ENCODE measurements at places on chromosomes 7 and 10. TPM values are rescaled to one million over a fixed set of nuclear protein-coding genes. Genes with fewer than 3 reads are reported as not detected.
A peak's percentile ranks its signal among the peaks of the same experiment; 100 is the strongest.

DNA sequence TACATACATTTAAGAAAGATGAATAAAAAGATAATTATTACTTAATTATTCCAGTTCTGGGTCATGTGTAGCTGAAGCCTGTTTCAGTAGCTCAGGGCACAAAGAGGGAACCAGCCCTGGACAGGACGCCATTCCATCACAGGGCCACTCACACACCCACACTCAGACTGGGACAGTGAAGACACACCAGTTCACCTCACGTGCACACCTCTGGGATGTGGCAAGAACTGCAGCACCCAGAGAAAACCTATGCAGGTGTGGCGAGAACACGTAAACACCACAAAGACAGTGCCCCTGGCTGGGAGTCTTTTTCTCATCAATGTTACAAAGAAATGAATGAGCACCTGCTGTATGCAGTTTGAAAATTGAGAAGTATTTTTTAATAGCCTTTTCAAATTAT lies 1.6 kb upstream of the IDI1 start:
- peak overlapping the region; percentile 99 for H3K4me3 ChIP-seq
- H3K27ac ChIP-seq: peak overlapping the region; percentile 96
- H3K36me3 ChIP-seq: peaks cover 23% of the 10 kb centered on the region
- peaks cover 39% of the 10 kb centered on the region for H3K4me1 ChIP-seq
- no peaks in the 10 kb centered on the region for H3K27me3 ChIP-seq
- no peak for DNase-seq

DNA sequence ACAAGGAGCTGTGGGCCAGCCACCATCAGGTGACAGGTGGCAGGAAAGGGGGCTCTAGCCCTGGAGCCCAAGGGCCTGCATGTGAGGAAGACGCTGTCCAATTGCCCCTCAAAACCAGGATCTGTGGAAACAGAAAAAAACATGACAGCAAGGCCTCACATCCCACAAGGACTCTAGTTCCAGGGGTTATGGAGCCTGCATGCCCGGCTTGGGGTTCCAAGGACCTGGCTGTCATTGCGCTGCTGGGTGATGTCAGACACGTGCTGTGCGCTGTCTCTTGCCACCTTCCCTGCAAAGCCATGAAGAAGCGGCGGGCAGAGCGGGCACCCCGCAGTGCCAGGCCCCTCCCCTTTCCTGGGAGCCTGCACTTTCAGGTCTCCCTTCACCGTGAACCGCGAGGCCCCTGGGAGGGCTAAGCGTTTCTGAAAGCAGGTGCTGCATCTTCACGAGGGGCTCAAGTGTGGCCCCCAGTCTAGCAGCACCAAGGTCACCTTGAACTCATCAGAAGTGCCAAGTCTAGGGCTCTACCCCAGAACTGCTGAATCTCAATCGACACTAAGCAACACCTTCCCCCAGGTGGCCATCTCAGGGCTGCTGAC lies 15.1 kb upstream of the CRYGN start:
- H3K27me3 ChIP-seq: peaks cover 13% of the 10 kb centered on the region
- no peak overlapping the region for H3K4me3 ChIP-seq
- no peak for DNase-seq
- no peaks in the 10 kb centered on the region for H3K36me3 ChIP-seq
- H3K27ac ChIP-seq: no peak overlapping the region

Gene SPDYE2
- not detected for total RNA-seq

DNA sequence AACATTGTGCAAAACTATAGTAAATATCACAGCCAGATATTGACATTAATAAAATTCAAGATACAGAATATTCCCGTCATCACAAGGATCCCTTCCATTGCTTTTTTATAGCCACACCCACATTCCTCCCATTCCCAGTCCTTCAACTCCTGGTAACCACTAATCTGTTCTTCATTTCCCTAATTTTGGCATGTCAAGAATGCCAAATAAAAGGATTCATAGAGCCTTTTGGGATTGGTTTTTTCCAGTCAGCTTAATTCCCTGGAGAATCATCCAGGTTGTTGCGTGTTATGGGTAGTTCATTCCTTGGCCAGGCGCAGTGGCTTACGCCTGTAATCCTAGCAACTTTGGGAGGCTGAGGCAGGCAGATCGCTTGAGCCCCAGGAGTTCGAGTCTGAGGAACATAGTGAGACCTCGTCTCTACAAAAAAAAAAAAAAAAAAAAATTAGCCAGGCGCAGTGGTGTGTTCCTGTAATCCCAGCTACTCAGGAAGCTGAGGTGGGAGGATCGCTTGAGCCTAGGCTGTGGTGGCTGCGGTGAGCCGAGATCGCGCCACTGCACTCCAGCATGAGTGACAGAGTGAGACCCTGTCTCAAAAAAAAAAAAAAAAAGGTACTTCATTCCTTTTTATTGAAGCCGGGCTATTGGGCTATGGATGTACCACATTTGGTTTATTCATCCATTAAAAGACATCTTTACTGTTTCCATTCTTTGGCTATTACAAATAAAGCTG lies 2.7 kb downstream of the OGDH start:
- H3K36me3 ChIP-seq: no peaks in the 10 kb centered on the region
- H3K4me3 ChIP-seq: no peak overlapping the region
- H3K27ac ChIP-seq: no peak overlapping the region
- peaks cover 29% of the 10 kb centered on the region for H3K4me1 ChIP-seq

Gene SAMD9
- total RNA-seq: 27.3 TPM

DNA sequence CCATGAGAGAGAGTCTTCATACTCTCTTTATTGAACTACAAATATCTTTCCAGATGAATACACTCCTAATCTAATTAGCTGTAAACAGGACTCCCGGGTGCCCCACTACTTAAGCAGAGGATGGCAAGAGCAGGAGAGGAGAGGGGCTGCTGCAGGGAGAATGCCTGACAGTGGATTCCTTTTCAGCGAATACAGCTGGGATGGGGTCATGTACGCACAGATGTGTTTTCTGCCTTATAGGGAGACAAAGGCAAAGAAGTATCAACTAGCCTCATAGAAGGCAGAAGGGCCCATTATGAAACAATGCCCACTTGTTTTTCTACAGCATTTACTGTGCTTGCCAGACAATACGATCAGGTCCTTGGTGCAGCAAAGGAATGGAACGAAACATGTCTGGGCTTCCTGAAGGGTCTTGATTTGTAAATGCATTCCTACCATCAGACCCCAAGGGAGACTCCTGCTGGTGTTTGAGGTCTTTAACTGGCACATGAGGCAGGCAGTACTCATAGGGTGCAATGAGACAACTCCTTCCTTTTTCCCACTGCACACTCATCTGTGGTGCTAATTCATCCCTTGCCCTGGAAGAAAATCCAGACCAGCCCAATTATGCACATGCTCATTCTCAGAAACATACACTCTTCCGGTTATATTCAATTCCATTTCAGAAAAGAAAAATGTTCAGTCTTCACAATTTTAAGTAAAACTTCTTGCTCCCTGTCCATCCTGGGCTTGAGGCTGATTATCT lies 117.1 kb downstream of the AOAH start:
- H3K36me3 ChIP-seq: peaks cover 24% of the 10 kb centered on the region
- peak overlapping the region; percentile 68 for H3K27ac ChIP-seq
- H3K4me3 ChIP-seq: no peak overlapping the region
- peaks cover 57% of the 10 kb centered on the region for H3K4me1 ChIP-seq
- no peak for DNase-seq

DNA sequence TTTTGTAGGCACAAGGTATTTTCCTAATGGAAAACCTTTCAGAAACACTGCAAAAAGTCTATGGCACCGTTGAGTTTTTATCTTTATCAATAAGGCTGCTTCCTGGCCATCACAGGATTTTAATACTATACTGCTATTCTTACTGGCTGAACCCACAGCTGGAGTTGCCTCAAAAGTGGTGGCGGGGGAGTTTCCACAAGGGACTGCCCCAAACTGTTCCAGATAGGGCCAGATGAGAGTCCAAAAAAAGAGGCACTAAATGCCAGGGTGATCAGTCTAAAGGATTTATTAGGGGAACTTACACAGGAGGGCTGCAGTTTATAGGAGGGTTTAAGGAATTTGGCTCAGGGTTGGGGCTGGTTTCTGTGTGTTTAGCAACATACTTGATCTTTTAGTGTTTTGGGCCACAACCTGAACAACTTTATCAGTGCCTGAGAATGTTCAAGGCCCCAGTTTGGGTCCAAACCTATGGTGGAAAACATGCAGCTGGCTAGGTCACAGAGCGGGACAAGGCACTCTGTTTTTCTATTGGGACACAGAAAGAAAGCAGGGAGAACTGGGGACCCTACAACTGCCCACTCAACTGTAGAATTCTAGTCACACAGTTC lies 41.4 kb downstream of the STAM start:
- no peaks in the 10 kb centered on the region for H3K27me3 ChIP-seq
- H3K4me3 ChIP-seq: peak overlapping the region; percentile 60
- DNase-seq: peak; percentile 73
- H3K27ac ChIP-seq: peak overlapping the region; percentile 48

Gene PALD1
- 1.4 TPM for total RNA-seq

- no peak for DNase-seq
- no peak overlapping the region for H3K4me3 ChIP-seq
- H3K4me1 ChIP-seq: peaks cover 11% of the 10 kb centered on the region
- H3K36me3 ChIP-seq: peaks cover 13% of the 10 kb centered on the region
- no peak overlapping the region for H3K27ac ChIP-seq
- no peaks in the 10 kb centered on the region for H3K27me3 ChIP-seq
Measured at GRCh38 chr7:96675548-96675947, 34.1 kb downstream of the SEM1 start.
